ENCODE measurements at places on chromosomes 2 and 18. TPM values are rescaled to one million over a fixed set of nuclear protein-coding genes. Genes with fewer than 3 reads are reported as not detected.

FBXO48 gene
- 1.1 TPM for total RNA-seq

FKBP1B gene
- 51.3 TPM for total RNA-seq

REG3A gene
- total RNA-seq, result not detected

CDK15 gene
- total RNA-seq, result not detected

C2orf72 gene
- total RNA-seq, result 1.3 TPM

ITGB6 gene
- total RNA-seq, result not detected

TLX2 gene
- total RNA-seq, result 0.21 TPM

PHLPP1 gene
- 72.5 TPM for total RNA-seq

TMEM17 gene
- total RNA-seq, result 3.0 TPM

TMEM178A gene
- total RNA-seq, result 17.4 TPM

DNA sequence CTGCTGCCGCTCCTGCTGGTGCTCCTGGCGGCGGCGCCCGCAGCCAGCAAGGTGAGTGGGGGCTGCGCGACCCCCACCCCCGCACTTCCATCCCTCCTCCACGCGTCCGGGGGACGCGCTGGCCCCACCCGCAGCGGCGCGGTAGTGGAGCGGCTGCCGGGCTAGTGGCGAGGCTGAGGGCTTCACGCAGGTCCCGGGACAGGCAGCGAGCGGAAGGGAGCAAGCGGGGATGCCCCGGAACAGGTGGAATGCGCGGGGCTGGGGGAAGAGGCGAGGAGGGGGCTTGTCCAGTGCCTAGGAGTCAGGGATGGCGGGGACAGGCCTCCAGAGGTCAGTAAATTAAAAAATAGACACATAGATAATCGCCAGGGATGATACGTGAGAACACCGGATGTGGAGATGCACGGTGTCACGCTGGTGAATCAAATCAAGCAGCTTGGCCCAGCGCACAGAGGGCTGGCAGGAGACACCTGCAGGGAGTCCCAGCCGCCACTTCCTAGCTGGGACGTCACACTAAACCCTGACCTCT lies 403 bp downstream of the COL4A3 start:
- no peak overlapping the region for H3K27ac ChIP-seq
- peak overlapping the region; percentile 78 for H3K4me3 ChIP-seq
- peaks cover 29% of the 10 kb centered on the region for H3K27me3 ChIP-seq
- no peaks in the 10 kb centered on the region for H3K36me3 ChIP-seq

DNA sequence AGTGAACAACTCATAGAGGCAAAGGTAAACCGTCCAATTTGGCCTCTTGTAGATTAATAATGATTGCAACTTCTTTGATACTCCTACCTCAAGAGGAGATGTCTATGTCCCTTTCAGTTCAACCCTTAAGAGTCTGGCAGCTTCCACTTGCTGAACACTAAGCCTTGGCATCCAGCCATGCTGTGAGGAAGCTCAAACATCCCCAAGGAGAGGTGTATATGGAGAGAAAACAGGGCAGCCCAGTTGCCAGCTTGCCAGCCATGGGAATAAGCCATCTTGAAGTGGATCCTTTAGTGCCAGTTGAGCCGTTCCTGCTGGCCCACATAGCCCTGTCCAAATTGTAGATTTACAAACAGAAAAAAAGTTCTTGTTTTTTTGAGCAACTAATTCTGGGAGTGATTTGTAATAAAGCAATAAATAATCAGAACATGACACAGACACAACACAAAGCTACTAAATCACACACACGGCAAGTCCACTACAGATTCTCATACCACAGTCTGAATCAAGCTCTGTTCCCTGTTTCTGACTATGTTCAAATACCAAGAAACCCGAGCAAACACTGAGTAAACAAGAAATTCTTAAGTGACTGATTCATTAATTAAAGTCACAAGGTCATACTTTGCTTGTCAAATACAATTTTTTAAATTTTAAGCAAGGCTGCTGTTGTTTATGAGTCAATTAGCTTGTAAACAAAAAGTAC lies 96.1 kb downstream of the PID1 start:
- no peaks in the 10 kb centered on the region for H3K27me3 ChIP-seq
- DNase-seq, result no peak
- H3K27ac ChIP-seq, result no peak overlapping the region
- peaks cover 7% of the 10 kb centered on the region for H3K4me1 ChIP-seq
- H3K4me3 ChIP-seq, result no peak overlapping the region

GRCh38 chr2:172464400-172465129 lies 37.2 kb downstream of the ITGA6 start:
- peaks cover 27% of the 10 kb centered on the region for H3K4me1 ChIP-seq
- no peak for DNase-seq
- H3K4me3 ChIP-seq, result no peak overlapping the region
- no peaks in the 10 kb centered on the region for H3K36me3 ChIP-seq
- H3K27ac ChIP-seq, result 0 out of 2 replicates have a peak overlapping the region, but pooled peaks have one; percentile 34
- H3K27me3 ChIP-seq, result no peaks in the 10 kb centered on the region

GRCh38 chr2:238597638-238598528 lies 171.2 kb downstream of the ASB1 start:
- no peak overlapping the region for H3K4me3 ChIP-seq
- no peak overlapping the region for H3K27ac ChIP-seq
- H3K4me1 ChIP-seq, result no peaks in the 10 kb centered on the region
- no peaks in the 10 kb centered on the region for H3K27me3 ChIP-seq

- no peaks in the 10 kb centered on the region for H3K4me1 ChIP-seq
- no peak overlapping the region for H3K27ac ChIP-seq
- H3K36me3 ChIP-seq, result no peaks in the 10 kb centered on the region
- no peak for DNase-seq
Measured at GRCh38 chr2:162967147-162967546, 128.6 kb upstream of the KCNH7 start.

DNA sequence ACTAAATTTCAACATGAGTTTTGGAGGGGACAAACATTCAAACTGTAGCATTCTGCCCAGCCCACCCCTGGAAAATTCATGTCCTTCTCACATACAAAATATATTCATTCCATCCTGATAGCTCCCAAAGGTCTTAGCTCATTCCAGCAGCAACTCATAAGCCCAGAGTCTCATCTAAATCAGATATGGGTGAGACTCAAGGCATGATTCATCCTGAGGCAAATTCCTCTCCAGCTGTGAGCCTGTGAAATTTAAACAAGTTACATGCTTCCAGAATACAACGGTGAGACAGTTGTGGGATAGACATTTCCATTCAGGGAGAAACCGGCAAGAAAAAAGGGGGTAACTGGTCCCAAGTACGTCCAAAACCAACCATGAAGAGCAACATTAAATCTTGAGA lies 43.5 kb upstream of the FAHD2A start:
- no peaks in the 10 kb centered on the region for H3K27me3 ChIP-seq
- H3K4me1 ChIP-seq, result no peaks in the 10 kb centered on the region
- H3K4me3 ChIP-seq, result no peak overlapping the region
- H3K27ac ChIP-seq, result no peak overlapping the region
- no peak for DNase-seq

- no peak overlapping the region for H3K27ac ChIP-seq
- DNase-seq, result no peak
- no peaks in the 10 kb centered on the region for H3K36me3 ChIP-seq
- peaks cover 38% of the 10 kb centered on the region for H3K4me1 ChIP-seq
- no peak overlapping the region for H3K4me3 ChIP-seq
- H3K27me3 ChIP-seq, result no peaks in the 10 kb centered on the region
Measured at GRCh38 chr18:48831113-48831759, 119.5 kb downstream of the SMAD7 start.

DNA sequence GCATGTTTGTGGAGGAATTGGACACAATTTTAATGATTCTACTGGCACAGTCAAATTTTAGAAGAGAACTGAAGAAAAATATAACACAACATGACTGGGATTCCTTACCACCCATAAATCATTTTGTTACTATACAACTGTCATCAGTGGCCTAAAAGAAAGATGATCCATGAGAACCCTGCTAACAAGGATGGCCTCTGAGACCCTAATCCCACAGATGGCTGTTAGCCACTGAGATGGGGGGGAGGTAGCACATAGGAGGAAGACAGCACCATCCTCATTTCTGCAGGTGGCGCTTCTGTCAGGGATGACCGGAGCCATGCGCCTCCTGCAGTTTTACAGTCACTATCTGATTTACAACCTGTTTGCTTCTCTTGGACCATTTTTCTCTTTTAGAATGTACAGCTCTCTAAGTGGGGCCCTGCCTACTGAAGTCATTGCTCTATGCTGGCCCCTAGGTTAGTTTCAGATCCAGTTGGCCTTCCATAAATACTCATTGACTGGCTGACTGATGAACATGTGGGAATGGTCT lies 279.8 kb downstream of the NAPG start:
- no peak overlapping the region for H3K27ac ChIP-seq
- H3K27me3 ChIP-seq, result no peaks in the 10 kb centered on the region
- no peak overlapping the region for H3K4me3 ChIP-seq
- H3K4me1 ChIP-seq, result no peaks in the 10 kb centered on the region

DNA sequence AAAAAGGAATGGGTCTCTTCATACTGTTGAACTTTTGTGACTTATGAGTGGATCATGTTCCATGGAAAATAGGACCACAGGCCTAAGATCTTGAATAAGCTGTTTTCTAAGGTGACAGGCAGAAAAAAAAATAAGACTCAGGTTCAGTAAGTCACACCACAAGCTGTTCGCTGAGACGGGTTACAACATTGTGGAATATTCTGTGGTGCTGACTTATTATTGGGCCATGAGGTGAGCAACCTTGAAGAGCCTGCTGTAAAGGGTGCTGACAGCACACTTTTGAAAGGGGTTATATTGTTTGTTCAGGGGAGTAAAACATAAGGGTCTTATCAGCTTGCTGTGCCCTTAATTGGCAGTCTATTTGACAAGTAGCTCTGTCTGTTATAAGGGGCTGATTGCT lies 439.8 kb upstream of the SLC14A2 start:
- DNase-seq, result no peak
- H3K4me1 ChIP-seq, result no peaks in the 10 kb centered on the region

DNA sequence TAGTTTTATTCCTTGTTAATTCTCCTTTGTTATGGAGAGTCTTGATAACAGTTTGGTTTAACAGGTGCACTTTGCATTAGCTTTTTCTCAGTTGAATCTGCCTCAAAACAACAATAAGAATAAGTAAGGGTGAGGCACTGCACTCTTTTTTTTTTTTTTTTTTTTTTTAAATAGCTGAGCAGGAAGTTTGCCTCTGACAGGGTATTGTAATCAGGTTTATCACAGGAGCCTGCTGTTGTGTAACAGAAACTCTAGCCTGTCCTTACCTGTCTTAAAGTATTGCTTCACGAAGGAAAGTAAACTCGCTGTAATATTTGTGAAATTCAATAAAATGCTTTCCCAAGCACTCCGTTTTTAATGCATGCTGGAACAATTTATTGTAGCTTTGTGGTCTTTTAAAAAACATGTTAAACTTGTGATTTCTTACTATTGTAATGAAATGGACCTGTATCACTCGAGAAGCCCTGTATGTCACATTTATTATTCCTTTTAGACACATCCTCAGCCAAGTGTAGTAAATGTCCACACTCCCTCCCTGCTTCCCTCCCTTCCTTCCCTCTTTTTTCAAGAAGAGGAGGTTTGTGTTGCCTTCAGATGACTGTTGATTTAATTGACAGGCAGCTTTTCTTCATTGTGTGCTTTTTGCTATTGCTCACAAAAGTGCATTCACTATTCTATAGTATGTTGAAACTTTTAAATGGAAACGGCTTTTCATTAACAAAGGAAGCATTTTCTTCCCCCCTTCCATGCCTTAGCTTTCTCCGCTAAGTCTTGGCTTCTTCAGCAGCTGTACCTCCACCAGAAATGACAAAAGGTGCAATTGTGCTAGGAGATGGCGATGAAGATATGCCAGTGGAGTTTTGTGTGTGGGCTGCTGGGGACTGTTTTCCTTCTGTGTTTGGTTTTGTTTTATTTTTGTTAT lies 52.7 kb downstream of the TAF1B start:
- H3K4me3 ChIP-seq, result peak overlapping the region; percentile 21
- no peaks in the 10 kb centered on the region for H3K27me3 ChIP-seq
- DNase-seq, result no peak
- peaks cover 36% of the 10 kb centered on the region for H3K4me1 ChIP-seq
- no peaks in the 10 kb centered on the region for H3K36me3 ChIP-seq
- peak overlapping the region; percentile 61 for H3K27ac ChIP-seq

DNA sequence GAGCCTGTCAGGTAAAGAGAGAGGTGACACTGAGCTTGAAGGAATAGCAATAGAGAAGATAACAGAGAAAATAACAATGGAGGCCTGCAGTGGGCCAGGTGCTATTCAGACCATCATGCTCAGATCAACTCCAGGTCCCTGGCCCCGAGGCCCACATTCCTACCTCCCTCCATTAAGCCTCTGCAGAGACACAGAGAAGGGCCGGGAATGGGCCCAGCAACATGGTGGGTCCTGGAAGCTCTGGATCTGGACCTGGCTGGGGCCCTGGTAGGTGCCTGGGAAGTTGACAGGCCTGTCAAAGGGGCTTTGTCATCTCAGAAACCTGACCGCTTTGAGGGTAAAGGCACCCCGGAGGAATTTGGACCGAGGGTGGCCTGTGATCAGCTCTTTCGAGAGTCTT lies 159.7 kb upstream of the GLI2 start:
- peaks cover 69% of the 10 kb centered on the region for H3K27me3 ChIP-seq
- no peak for DNase-seq
- no peaks in the 10 kb centered on the region for H3K36me3 ChIP-seq
- no peak overlapping the region for H3K4me3 ChIP-seq
- H3K27ac ChIP-seq, result no peak overlapping the region

GRCh38 chr2:116733699-116734098 lies 1080.8 kb upstream of the DDX18 start:
- no peaks in the 10 kb centered on the region for H3K36me3 ChIP-seq
- no peak overlapping the region for H3K27ac ChIP-seq
- H3K4me1 ChIP-seq, result no peaks in the 10 kb centered on the region
- DNase-seq, result no peak
- no peak overlapping the region for H3K4me3 ChIP-seq

DNA sequence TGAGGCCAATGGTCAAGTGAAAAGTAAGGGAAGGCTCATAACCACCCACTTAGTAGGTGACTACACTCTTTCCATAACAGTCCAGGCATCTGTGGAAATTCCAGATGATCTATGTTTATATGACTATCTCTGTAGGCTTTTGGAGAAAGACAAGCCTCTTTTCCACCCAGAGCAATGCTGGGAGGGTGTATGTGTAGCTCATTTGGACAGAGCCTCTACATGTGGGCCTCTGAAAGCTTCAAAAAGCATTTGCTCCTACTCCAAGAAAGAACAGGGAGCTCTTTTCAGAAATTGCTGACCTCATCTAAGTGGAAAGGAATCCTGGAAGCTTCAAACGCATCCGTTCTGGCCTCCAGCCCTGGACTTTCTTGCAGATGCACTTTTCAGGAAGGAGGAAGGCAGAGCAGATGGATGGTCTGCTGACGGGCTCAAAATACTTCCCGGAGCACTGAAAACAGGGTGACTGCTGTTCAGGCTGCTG lies 308.7 kb downstream of the LRATD1 start:
- DNase-seq, result no peak
- no peak overlapping the region for H3K27ac ChIP-seq
- no peaks in the 10 kb centered on the region for H3K36me3 ChIP-seq
- no peaks in the 10 kb centered on the region for H3K4me1 ChIP-seq
- H3K4me3 ChIP-seq, result no peak overlapping the region
- no peaks in the 10 kb centered on the region for H3K27me3 ChIP-seq

All from GM23338 (cell line).